ENCODE measurements at places on chromosomes 4 and X.

- DNase-seq, result no peak
These were observed 4.6 kb upstream of the RS1 start for GRCh38 chrX:18676470-18676869.

- no peak for DNase-seq
These were observed 167.7 kb downstream of the NPNT start for GRCh38 chr4:106063009-106063408.

GRCh38 chrX:77918568-77918967 lies 8.1 kb downstream of the ATP7A start:
- DNase-seq, result no peak

DNA sequence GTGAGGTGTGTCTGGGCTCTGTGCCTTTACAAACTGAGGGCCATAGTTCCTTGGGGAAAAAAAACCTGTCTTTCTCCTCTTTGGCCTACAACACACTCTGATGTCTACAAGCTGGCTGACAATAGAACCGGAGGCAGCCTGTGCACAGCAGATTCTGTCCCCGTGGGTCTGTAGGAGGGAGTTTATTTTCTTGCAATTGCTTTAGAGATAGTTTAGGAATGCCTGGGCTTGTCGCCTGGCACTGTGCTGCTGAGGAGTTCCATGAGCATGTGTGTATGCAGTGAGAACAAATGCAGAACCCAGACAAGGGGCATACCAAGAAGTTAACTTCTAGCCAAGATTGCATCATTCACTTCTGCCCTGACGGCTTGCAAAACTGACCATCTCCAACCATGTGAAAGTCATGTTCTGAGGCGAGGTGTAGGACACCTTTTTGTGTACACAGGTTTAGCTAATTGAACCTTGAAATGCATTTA lies 54.1 kb downstream of the CCNI start:
- DNase-seq, result no peak

- DNase-seq, result no peak
These were observed 26.8 kb upstream of the NAP1L5 start for GRCh38 chr4:88724406-88724805.

- DNase-seq, result no peak
These were observed 257.0 kb downstream of the DCHS2 start for GRCh38 chr4:154234576-154234975.

- no peak for DNase-seq
These were observed 338.3 kb upstream of the GALNT7 start for GRCh38 chr4:172830295-172830764.

Data from activated CD8-positive, alpha-beta T cell treated with anti-CD3 and anti-CD28 coated beads for 36 hours (primary cell).